ENCODE measurements at places on chromosomes 7 and 10.

DNA sequence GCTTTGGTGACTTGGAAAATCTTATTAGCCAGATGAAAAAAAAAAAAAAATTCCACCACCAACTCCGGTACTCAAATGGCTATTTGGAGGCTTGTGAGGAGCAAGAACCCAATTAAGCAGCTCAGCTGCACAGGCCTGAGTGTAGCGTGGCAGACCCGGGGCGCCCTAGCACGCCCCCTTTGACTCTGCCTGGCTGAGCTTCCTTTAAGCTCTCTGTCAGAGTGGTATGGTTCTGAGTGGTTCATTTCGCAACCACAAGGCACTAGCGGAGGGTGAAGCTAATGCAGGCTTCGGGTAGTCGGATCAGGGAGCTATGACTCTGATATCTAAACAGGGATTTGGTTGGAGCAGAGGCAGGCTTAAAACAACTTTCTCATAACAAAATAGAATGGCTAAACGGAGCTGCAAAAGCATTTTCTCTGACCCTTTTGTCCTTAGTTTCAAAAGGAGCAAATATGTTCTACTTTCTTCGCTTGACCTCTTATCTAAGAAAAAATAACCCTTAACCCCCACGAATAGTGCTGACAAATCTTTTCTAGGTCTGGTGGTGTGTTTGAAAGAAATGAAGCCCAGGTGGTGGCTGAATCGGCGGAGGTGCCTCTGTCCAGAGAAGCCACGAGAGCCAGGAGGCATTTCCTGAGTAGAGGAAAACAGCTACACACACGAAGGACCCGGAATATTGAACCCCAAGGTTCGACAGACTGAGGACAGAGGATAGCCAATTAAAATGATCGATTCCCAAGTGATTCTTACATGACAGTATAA lies 285.4 kb upstream of the GLI3 start:
- no peak for DNase-seq

GRCh38 chr10:52951824-52952223 lies 179.2 kb upstream of the MBL2 start:
- no peak for DNase-seq

DNA sequence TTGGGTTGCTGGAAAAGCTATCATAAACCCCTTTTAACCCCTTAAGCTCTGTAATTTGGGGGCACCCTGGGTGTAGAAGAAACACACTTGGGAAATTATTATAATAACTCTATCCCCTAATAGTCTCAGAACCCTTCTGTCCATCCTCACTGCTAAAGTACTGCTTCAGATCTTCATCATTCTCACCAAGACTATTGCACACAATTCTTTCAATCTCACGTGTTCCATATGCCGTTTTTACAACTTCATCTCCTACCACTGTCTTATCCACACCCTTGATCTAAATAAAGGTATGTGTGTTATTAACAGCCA lies 15.8 kb downstream of the ANKRD22 start:
- no peak for DNase-seq

- DNase-seq = no peak
Measured at GRCh38 chr10:69465457-69466157, 14.3 kb downstream of the TSPAN15 start.

GRCh38 chr10:95783741-95784140 lies 27.8 kb downstream of the ENTPD1 start:
- DNase-seq = no peak

DNA sequence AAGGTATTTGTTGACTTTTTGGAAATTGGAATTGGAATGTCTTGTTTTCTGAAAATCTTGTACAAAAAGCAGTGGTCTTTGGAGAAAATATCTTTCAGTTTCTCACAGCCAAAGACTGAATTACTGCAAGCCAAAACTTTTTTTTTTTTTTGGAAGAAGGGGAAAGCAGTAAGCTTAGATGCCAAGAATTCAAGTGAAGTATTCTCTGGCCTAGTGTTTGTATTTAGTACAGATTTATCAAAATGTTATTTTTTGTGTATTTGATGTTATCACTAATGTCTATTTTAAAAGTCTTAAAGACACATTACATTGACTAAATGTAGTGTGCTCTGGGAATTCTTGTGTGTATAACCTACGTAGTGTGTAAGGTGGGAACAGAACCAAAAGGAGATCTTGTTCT lies 6.2 kb downstream of the TET1 start:
- DNase-seq = no peak

Data from D721Med (cell line).